Activated CD4-positive, alpha-beta T cell treated with anti-CD3 and anti-CD28 coated beads for 48 hours (primary cell): ENCODE measurements at places on chromosomes 16 and 17.

DNA sequence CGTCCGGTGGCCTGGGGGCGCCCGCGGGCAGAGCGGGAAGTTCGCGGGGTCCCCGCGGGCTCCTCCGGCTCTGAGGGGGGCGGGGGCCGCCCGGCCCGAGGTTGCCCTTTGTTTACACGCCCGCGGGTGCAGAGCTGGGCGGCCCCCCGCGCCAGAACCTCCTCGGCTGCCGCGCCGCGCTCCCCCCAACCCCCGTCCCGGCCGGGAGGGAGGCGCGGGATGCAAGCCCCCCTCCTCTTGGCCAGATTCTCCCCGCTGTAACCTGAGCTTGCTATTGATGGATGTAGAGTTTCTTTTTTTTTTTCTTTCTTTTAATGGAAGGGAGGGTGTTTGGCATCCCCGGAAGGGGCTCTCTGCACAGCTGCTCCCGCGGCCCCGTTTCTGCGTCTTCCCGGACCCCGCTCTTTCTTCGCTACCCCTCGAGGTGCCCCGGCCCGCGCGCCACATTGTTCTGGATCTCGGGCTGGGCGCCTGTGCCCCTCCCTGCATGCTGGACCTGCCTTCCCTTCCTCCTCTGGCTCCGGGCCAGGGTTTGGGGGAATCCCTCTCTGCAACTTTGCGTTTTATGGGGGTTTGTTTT is 646 bp downstream of the CBX2 start:
- peak; percentile 28 for DNase-seq

GRCh38 chr17:48520631-48521079 is 10.2 kb downstream of the HOXB1 start:
- DNase-seq: no peak

DNA sequence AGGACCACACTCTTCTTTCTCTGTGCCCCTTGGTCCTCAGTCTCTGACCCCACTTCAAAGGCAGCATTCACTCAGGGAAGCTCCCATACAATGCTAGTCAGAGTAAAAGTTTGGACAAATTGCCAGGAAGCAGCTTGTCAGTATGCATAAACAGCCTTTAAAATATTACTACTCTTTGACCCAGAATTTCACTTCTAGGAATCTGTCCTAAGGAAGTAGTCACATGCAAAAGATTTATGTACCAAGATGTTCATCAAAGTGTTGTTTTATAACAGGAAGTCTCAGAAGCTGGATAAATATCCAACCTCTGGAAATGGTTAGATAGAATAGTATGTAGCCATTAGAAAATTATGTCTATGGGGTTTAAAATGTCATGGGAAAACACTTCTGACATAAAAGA is 31.0 kb downstream of the MAPT start:
- no peak for DNase-seq

GRCh38 chr17:30543456-30543855 is 66.2 kb downstream of the GOSR1 start:
- DNase-seq: no peak

DNA sequence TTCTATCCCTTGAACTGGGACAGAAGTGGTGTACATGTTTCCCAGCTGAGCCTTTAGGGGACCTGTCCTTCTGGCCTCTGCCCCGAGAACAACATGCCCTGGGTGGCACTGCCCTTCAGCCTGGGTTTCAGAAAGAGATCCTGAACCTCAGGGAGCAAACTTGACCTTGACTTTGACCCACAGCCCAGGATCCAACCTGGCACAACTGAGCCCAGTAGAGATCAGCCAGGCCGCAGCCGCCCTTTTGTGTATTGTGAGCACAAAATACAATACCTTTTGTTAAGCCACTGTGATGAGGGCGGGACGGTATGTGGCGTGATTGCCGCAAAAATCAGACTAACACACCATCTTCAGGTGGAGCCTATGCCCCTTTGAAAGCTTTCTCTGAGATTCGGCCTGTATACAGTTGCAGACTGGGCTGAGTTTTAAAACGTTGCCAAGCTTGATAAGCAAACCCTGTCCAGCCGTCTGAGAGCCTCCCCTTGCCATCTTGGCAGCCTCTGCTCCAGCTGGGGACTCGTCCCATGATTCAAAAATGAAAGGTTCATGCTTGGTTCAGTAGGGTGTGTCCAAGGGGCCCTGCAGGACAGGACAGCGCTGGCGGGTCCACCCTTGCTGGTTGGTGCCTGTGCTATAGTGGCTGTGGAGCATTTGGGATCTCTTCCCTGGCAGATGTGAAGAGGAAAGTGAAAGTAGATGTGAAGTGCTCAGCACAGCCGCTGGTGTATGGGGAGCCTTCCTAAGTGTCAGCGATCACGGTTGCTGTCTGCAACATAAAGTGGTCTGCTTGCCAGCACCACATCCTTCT is 40.3 kb downstream of the FOXL1 start:
- no peak for DNase-seq

DNA sequence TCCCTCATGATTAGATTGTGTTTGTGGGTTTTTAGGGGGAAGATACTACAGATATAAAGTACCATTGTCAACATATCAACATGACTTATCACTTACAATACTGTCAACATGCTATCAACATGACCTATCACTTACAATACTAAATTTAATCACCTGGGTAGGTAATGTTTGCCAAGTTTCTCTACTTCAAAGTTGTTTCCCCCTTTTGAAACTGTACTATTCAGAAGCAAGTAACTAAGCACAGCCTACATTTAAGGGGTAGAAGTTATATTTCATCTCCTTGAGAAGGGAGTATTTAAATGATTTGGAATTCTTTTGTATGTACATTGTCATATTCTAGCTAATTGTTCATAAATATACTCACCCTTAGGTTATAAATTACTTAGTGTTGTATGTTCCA is 68.7 kb downstream of the TRIM37 start:
- no peak for DNase-seq

- DNase-seq: no peak
Measured at GRCh38 chr17:2218426-2218825, 85.2 kb downstream of the SMG6 start.

GRCh38 chr17:33112763-33113162 is 121.1 kb downstream of the SPACA3 start:
- no peak for DNase-seq

DNA sequence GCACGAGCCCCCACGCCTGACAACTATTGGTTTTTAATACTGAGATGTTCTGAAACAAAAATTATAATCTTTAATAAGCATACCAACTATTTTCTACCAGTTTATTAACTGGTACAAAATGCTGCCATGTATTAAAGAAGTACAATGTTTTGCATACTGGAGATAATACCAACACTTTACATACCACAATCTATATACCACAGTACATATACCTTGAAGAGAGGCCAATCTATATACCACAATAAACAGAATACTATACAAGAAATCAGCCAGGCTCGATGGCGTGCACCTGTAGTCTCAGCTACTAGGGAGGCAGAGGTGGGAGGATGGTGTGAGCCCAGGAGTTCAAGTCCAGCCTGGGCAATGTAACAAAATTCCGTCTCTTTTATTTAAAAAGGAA is 9.9 kb downstream of the GPATCH8 start:
- no peak for DNase-seq

DNA sequence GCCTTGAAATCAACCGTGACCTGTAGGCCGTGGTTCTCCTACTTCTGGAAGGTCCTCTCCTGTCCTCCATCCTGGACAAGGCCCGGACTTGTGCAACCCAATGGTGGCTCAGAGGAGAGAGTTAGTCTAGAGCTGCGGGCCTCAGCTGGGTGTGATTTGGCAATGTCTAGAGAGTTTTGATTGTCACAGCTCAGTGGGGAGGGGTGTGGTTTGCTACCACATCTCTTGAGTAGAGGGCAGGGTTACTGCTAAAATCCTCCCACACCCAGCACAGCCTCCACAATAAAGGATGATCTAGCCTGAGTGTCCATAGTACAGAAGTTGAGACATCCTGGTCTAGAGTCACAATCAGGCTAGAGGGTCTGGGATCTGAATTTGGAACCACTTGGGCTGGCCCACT is 40.3 kb downstream of the MYH13 start:
- DNase-seq: no peak

- no peak for DNase-seq
Measured at GRCh38 chr17:77147357-77147801, 6.6 kb downstream of the SEC14L1 start.

- no peak for DNase-seq
Measured at GRCh38 chr16:80166082-80166481, 374.7 kb upstream of the DYNLRB2 start.

- no peak for DNase-seq
Measured at GRCh38 chr17:42453439-42453838, 5.2 kb upstream of the ATP6V0A1 start.

- no peak for DNase-seq
Measured at GRCh38 chr16:84753412-84754326, 53.9 kb downstream of the USP10 start.

GRCh38 chr16:84156342-84156784 is 11.3 kb downstream of the DNAAF1 start:
- no peak for DNase-seq

GRCh38 chr17:550041-550398 is 164.6 kb downstream of the VPS53 start:
- no peak for DNase-seq

- DNase-seq: no peak
Measured at GRCh38 chr16:67539271-67539670, 10.6 kb downstream of the RIPOR1 start.

DNA sequence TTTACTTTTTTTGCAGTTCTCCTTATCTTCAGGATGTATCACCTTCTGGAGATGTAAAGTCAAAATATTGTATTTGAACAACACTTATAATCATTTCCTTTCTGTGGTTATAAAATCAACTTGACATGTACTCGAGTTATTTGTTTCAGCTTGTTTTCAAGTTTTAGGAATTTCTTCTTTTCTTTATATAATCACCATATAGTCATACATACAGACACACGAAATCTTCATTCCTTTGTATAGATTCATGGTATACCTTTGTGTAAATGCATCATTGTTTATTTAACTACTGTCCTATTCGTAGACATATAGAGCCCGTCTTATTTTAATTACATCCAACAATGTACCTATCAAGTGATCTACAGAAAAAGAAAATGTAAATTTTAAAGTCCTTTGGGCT is 40.1 kb downstream of the CMC2 start:
- DNase-seq: no peak

DNA sequence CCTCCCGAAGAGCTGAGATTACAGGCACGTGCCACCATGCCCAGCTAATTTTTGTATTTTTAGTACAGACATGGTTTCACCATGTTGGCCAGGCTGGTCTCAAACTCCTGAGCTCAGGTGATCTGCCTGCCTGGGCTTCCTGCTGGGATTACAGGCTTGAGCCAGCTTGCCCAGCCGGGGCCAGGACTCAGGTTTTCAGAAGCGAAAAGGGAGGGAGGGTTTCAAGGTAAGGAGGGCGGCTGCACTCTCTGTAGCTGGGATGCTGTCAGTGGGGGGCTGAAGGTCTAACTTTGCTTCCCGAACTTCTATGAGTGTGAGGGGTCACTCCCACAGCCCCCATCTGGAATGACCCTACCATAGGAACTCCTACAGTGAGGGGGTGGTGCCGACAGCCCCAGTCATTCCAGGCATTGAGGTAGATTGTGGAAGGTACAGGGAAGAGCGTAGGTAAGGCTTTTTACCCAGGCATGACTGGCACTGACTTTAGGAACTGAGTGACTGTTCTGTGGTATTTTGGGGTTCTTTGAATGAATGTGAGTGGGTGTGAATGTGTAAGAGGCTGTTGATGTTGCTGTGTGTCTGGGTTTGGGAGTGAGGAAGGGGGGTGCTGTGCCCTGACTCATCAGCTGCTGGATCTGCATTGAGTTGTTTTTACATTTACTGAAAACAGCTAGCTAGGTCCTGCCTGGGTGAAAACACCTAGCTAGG is 3.8 kb upstream of the C1QL1 start:
- peak; percentile 83 for DNase-seq

- no peak for DNase-seq
Measured at GRCh38 chr16:89693931-89694783, 7.3 kb downstream of the SPATA2L start.

- DNase-seq: no peak
Measured at GRCh38 chr17:77432742-77433141, 292.0 kb downstream of the SEC14L1 start.

DNA sequence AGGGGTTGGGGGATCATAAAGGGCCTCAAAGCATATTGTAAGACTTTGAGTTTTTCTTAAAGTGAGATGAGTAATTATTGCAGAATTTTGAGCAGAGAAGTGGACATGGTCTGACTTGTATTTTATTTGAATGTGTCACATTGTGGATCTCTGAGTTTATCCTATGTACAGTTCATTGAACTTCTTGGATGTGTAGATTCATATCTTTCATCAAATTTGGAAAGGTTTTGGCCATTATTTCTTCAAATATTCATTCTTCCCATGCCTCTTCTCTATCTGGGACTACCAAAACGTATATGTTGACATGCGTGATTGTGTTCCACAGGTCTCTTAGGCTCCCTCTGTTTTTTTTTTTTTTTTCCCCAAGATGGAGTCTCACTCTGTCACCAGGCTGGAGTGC is 14.3 kb upstream of the DLX3 start:
- DNase-seq: no peak

GRCh38 chr17:80374732-80375585 is 40.0 kb upstream of the ENDOV start:
- DNase-seq: no peak

- no peak for DNase-seq
Measured at GRCh38 chr16:30669026-30669902, 11.0 kb downstream of the FBRS start.

DNA sequence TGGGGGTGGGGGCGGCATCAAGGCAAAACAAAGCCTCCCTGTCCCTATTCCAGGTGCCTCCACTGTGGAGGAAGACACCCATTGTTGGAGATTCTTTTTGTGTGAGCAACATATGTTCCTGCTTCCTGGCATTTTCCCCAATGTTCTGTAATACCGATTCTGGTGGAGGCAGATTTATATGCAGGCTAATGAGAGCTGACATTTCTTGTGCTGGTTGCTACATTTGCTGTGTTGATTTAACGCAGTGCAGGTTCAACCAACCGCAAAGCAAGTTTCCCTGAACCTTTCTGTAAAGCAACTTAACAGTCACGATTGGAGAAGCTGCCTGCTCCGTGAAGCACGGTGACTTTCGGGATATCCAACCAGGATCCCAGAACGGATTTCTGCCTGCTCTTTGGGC is 260.5 kb downstream of the CBLN1 start:
- no peak for DNase-seq

- DNase-seq: no peak
Measured at GRCh38 chr17:80755650-80756405, 211.2 kb downstream of the RPTOR start.

GRCh38 chr17:80352991-80353665 is 61.8 kb upstream of the ENDOV start:
- DNase-seq: no peak
